ENCODE measurements at places on chromosomes 16 and 17.

GRCh38 chr17:49694847-49695697 lies 12.7 kb downstream of the SLC35B1 start:
- DNase-seq, result peak; percentile 74

DNA sequence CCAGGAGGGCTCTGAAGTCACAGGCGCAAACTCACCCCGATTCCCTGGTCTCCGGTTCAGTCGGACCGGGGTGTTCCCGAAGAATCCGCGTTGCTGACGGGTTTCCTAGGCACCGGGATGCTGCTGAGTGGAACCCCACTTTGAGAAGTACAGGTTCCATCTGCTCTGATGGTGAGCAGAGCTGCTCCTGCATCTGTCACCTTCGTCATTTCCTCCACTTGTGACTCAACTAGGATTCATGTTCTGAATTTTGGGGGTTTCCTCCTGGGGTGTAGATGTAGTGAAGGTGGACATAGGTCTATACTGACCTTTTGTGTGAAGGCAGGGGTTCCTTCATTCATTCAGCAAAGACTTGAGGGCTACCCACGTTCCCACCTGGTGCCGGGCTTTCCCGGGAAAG lies 25.0 kb downstream of the LGALS3BP start:
- no peak for DNase-seq

GRCh38 chr17:47660064-47660492 lies 10.4 kb downstream of the KPNB1 start:
- DNase-seq, result no peak

DNA sequence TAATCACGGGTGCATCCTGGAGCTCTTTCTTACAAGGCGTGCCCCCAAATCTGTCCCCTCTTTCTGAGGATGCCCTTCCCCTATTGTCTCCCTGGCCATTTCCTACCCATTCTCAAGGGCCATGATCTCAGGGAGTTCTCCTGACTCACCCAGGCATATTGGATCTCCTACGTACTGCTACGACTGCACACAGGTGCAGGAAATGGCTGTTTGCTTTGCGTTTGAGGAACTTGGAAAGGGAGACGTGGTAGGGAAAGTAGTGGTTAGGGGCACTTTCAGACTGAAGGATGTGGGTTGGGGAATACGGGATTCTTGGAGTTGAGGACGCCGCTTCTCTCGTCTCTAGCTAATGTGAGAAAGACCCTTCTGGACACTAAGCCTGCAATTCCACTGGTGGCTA lies 18.7 kb upstream of the MEOX1 start:
- no peak for DNase-seq

DNA sequence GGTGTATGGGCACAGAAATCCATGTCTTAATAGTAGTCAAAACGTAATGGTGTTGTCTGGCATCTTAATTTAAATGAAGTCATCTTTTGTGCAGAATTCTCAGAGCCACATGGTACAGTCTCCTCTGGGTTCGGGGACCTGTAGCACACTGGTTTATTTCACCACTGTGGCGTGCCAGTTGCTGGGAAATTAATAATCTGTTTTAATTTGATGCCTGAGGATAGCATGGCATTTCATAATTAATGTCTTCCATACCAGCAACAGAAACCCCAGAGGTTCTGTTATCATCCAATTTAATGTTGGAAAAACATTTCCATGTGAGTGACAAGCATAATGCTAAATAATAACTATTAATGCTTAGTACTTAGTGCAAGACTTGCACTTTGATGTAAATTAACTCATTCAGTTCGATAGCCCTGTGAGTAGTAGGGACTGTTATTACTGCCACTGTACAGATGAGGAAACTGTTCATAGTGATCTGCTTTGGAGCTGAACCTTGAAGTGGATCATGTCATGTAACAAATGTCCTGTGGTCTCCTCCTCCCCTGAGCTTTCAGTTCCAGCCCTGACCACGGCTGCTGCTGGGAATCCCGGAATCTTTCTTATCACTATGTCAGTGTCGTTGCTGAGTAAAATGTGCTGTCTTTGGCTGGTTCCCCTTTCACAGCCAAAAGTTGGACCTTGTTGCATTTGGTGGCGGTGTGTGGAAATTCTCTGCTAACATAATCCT lies 51.2 kb downstream of the SNX29 start:
- no peak for DNase-seq

DNA sequence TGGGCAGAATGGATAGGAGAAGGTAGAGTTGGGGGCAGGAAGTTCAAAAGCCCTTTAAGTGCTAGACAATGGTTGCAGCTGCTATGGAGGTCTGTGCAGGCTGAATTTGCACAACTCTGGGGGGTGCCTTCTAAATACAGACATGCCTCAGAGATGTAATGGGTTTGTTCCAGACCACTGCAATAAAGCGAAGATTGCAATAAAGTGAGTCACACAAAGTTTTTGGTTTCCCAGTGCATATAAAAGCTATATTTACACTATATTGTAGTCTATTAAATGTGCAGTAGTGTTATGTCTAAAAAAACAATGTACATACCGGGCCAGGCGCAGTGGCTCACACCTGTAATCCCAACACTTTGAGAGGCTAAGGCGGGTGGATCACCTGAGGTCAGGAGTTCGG lies 60.5 kb upstream of the MYOCD start:
- DNase-seq, result no peak

DNA sequence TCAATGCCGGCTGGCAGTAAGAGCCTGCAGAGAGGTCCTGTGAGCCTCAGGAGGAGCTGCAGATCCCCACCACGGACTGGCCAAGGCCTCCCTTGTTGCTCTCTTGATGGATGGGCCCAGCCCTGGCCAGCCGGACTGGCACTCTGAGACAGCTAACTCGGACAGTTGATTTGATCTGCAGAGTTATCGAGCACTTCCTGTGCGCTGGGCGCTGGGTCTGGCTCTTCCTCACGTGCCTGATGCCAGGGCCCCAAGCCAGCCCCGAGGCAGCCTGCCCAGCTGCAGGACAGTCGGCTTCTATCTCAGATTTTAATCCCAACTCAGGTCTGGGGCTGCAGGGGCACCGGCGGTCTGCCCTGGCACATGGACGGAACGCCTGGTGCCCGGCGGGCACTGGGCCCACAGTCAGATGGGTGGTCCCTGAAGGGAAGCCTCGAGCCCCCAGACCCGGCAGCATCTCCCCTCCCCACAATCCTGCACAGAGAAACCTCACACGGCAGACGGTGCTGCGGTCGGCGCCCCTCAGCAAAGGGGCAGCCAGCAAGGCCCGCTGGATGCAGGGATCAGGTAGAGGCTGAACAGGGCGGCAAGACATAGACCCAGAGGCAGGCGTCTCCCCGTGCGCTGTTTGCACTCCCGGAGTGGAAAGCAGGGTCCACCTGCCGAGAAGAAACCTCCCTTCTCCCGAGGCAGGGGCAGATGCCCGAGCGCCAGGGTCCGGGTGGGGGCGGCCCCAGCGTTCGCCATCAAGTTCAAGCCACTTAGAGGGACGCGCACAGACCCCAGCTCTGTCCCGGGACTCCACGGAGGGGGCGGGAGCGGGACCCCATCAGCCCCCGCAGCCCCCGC lies 34.0 kb downstream of the TIMM22 start:
- DNase-seq, result peak; percentile 81

DNA sequence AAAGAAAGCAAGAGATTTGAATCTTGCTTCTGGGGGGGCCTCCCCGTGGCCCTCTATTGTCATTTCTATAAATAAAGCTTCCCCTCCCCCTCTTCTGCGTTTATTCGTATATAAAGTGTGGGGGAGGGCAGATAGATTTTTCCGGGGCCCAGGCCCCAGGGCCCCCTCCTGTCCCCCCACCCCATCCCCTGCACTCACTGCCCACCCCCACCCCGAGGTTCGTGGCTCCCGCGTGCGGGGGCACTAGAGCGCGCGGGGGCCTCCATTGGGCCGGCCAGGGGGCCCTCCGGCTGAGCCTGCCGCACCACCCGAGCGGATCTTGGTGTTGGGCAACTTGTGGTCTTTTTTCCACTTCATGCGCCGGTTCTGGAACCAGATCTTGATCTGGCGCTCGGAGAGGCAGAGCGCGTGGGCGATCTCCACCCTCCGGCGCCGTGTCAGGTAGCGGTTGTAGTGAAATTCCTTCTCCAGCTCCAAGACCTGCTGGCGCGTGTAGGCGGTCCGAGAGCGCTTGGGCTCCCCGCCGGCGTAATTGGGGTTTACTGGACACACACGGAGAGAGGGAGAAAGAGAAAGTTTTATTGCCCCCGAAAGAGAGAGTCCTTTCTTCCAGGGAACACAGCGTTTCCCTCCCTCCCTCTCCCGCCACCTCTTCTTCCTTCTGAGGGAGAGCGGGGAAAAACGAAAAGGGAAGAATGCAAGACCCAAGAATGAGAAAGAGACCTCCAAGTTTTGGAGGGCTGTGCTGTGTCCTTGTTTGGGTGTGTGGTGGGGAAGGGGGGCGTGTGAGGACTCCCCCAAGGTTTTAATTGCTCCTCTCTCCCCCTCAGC lies 1.5 kb downstream of the HOXB4 start:
- no peak for DNase-seq

GRCh38 chr16:85313526-85314301 lies 201.4 kb upstream of the CIBAR2 start:
- peak; percentile 47 for DNase-seq

DNA sequence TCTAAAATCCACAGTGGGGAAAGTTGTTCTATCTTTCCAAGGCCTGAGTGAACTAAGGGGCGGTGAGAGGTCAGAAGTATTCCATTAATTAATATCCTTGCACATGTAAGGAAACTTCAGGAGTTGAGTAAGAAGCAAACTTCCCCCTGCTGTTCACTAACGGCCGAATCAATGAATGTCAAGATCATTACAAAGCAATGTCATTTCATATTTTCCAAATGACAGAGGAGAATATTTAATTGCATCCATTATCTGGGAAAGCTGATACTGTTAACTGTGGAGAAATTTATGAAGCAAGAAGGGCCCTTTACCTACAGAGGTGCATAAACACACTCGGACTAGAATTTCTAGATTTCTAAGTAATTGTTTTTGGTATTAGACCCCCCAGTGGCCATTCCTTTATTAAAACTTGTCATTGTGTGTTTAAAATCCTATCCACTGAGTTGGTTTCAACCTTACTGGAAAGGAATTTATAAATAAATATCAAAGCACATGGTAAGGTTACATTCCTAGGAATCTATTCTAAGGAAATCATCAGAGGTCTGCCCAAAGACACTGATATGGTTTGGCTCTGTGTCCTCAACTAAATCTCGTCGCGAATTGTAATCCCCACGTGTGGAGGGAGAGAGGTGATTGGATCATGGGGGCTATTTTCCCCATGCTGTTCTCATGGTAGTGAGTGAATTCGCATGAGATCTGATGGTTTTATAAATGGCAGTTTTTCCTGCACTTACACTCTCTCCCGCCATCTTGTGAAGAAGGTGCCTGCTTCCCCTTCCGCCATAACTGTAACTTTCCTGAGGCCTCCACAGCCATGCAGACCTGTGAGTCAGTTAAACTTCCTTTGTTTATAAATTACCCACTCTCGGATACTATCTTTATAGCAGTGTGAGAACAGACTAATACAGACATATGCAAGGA lies 20.4 kb upstream of the SMURF2 start:
- no peak for DNase-seq

All from Right ventricle myocardium superior (tissue), 1 donor.